ENCODE measurements at places on chromosomes 2 and 18. TPM values are rescaled to one million over a fixed set of nuclear protein-coding genes. Genes with fewer than 3 reads are reported as not detected.
A peak's percentile ranks its signal among the peaks of the same experiment; 100 is the strongest.

Gene GKN1
- not detected for total RNA-seq

Gene SLC11A1
- not detected for total RNA-seq

Gene C1GALT1C1L
- total RNA-seq, result 0.20 TPM

Gene CIAO1
- 96.7 TPM for total RNA-seq

GRCh38 chr2:229974266-229974665, 52.0 kb downstream of the FBXO36 start:
- DNase-seq, result no peak

GRCh38 chr2:220134756-220135534, 507.5 kb downstream of the SLC4A3 start:
- DNase-seq, result no peak

DNA sequence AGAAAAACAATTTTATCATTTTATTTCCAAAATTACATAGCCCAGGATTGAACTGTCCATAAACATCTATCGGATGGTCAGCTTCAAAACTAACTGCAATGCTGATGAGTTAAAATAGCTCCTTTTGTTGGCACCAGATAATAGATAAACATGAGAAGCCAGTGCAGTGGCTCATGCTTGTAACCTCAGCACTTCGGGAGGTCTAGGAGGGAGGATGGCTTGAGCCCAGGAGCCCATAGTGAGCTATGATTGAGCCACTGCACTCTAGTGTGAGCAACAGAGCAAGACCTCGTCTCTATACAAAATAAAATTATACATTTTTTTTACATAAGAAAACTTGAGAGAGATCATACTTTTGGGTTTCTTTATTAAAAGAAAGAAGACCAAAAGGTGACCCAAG, 34.6 kb upstream of the IMPA2 start:
- no peak for DNase-seq

- no peak for DNase-seq
Observed at GRCh38 chr2:207417301-207417718, 112.5 kb upstream of the CREB1 start.

GRCh38 chr2:16186661-16187481, 246.5 kb downstream of the MYCN start:
- DNase-seq, result no peak

DNA sequence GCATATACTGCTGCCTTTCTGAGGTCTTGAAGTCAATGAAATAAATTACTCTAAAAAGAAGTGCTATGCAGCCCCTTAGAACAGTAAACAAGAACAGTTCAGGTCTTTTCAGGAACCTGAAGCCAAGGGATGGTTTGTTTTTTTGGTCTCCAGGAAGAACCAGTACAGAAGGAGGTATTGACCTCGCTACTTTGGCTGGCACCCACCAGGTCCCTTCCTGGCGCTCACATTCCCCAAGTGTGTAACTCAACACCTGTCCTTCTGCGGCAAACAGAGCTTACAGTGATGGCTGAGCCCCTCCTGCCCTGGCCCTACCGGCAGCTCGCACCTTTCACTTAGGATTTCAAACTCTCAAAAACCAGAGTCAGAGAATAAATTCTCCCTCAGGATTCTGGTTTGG, 51.9 kb downstream of the SETBP1 start:
- no peak for DNase-seq

DNA sequence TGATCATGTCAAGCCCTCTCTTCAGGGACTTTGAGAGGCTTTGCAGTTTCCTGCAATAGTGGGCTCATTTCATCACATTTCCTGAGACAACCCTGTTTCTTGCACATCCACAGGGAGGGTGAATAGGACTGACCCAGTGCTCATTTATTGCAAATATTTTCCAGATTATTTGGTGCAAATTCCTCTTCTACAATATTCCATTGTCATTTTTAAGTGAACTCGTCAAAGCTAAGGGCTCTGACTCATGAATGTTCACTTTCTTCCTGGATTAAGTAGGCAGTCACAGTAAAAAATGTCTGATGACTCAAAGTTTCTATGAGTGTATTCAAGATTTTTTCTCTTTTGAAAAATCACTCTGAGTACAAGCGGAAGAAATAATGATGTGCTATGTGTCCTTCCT, 225.5 kb upstream of the GALNT5 start:
- DNase-seq, result peak; percentile 67

All from pulmonary artery endothelial cell (primary cell).